ENCODE measurements at places on chromosomes 3 and 15.

- no peak for DNase-seq
These were observed 73.3 kb downstream of the SYNPR start for GRCh38 chr3:63351159-63352007.

DNA sequence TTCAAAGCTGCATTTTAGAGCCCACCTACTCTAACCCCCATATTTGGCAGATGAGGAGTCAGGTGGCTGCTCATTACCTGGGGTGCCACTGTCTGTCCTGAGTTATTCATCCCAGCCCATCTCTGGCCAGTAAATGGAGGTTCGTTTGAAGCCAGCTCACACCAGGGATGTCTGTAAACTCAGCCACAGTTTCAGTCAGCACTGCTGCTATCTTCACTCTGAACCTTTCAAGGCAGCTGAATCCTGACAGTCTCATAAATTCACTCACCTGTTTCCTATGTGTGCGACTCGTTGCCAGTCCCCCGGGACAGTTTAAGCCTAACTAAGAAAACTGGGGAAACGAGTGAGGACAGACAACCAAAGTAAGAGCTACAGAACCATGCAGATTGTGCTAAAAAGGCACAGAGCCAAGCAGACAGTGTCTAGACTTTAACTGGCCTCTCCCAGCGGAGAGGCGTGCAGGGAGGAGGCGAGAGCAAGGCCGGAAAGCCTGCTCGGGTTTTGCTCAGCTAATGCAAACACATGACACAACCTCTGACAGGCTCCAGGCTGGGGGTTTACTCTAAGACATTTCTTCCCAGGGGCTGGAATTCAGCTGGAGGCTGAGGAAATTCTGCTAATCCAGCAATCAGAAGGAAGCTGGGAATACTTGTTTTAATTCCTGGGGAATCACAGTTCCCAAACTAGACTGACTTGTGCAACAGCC is 12.0 kb downstream of the FSTL1 start:
- DNase-seq, result no peak

GRCh38 chr15:59366333-59367021 is 6.2 kb downstream of the MYO1E start:
- no peak for DNase-seq

DNA sequence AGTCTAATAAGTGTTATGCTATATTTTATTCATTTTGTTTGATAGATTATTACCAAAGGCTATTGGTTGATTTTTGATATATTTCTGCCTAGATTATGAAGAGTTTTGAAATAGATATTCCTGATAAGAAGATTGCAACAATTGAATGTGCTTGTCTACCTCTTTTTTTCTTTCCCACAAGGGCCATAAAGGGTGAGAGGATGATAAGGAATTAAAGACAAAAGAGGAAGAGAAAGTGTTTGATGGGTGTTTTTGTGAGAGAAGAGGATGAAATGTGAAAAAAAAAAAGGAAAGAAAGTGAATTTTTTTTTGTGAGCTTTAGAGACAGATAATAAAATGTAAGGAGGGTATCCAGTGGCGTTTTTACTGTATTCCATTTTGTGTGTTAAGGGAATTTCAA is 244.4 kb downstream of the CHST2 start:
- no peak for DNase-seq

DNA sequence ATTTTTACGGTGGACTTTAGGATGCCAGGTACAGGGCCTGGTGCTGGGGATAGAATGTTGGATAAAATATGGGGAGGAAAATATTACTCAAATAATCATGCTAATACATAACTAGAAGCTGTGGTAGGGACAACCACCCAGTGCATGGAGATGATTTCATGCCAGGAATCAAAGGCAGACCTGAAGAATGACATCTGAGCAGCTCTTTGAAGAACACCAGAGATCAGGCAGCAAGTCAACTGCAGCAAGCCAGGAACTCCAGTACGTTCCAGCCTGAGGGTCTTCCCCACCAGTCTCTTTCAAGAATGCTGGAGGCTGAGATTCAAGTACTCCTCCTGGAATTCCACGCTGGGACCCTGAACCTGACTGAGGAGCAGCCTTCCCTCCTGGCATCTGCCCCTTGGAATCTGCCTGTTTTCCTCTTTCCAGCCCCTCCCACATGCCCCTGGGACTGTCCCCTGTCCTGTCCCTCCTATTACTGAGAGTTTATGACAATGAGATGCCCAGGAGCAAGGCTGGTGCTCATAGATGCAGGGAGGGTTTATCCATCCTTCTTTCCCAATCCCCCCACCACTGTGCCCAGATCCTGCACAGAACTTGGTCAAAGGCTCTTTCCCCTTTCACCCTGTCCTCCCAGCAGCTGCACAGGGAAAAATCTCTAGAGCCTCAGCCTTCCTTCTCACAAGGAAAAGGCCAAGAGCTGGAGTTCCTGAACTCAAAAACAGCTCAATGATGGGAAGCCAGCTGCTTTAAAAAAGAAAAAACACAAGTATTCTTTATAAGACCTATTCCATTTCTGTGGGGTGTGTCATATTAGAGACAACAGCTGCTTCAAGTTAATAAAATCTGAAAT is 68.0 kb downstream of the PDZRN3 start:
- DNase-seq, result no peak

DNA sequence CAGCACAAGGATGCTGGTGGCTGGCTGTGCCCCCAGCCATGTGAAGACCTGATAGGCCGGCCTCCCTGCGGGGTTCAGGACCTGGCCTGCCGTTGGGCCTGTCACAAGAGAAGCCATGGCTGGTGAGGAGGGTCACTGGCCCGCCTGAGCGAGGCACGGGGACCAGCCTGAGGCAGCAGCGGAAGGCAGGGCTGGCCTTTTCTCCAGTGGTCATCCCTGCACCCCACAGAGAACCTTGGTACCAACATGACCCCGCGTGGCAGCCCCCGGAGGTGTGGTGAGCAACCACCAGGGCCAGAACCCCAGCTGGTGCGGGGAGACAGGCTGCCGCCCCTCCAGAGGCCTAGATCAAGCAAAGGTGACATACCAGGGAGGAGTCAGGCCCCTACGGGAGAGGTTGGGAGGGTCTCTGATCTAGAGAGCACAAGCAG is 134.1 kb upstream of the MEF2A start:
- no peak for DNase-seq

- DNase-seq, result no peak
These were observed 4.0 kb downstream of the HIGD1A start for GRCh38 chr3:42800251-42800650.

GRCh38 chr15:36603987-36604386 is 24.6 kb downstream of the CDIN1 start:
- DNase-seq, result no peak

DNA sequence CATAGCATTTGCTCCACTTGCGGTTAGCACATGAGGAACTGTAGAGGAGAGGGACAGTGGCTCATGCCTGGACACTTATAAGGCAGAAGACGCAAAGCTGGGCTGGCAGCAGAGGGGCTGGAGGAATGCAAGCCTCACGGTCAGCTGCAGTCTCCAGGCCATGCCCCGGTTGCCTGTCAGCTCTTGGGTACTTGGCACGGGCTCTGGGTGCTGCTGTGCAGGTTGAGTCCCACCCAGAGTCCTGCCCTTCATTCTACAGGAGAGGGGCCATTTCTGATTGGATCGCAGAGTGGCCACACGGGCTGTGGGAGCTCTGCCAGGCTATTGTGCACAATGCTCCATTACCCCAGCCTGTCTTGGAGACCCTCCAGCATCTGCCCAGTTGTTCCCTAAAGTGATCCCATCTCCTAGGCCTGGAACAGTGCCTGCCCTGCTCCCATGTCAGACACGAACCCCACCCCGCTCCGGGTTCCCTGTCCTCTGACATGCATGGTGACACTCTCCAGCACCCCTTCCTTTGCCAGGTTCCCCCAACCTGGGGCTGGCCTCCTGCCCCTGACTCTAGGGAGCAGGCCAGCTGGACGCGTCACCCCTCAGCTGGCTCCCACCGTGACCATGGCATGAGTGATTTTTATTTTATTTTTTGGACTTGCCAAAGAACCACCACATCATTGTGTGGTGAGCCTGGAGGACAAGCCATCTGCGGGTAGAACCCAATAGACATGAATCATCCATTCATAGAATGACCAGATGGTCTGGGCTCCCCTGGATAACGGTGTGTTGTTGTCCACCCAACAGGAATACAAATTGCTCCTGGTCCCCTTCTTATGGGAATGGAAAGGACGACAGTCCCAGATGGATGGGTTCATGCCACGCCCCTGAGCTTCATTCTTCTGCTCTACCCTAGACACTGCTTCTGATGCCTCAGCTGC is 51.0 kb upstream of the KLF13 start:
- no peak for DNase-seq

GRCh38 chr3:4551794-4552442 is 58.8 kb downstream of the ITPR1 start:
- no peak for DNase-seq

GRCh38 chr15:68679961-68680371 is 101.2 kb downstream of the CORO2B start:
- DNase-seq, result no peak

DNA sequence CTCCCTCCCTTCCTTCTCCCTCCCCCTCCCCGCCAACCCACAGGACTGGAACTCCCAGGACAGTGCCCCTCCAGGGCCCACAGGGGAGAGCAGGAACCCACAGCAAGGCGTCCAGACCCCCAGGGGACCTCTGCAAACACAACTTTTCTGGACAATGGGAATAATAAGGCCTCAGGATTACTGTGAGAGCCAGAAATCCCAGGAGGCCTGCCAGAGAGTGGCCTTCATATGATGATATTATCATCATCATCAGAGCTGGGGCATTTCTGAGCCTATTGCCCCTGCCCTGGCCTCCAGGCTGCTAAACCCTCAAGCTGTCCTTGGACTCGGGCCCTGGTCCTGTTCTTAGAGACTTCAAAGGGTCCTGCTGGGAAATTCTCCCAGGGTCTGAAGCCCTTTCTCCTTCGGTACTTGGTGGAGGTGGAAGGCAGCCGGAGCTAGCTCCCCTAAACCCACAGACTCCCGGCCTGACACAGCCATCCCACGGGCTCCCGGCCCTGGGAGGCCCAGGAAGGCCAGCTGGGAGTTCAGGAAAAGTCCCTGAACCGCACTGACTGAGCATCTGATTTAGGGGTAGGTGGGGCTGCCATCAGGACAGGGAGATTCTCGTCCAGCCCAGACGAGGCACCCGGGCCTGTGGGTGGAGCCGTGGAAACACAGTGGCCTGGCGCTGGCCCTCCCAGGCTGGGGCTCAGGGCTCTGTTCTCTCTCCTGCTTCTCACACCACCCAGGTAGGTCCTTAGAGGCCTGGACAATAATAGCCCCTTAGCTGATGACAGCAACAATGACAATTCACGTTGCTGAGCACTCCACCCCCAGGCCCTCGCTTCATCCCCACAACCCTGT is 4.9 kb downstream of the CALML4 start:
- no peak for DNase-seq

GRCh38 chr15:47756872-47757271 is 39.6 kb downstream of the SEMA6D start:
- no peak for DNase-seq

DNA sequence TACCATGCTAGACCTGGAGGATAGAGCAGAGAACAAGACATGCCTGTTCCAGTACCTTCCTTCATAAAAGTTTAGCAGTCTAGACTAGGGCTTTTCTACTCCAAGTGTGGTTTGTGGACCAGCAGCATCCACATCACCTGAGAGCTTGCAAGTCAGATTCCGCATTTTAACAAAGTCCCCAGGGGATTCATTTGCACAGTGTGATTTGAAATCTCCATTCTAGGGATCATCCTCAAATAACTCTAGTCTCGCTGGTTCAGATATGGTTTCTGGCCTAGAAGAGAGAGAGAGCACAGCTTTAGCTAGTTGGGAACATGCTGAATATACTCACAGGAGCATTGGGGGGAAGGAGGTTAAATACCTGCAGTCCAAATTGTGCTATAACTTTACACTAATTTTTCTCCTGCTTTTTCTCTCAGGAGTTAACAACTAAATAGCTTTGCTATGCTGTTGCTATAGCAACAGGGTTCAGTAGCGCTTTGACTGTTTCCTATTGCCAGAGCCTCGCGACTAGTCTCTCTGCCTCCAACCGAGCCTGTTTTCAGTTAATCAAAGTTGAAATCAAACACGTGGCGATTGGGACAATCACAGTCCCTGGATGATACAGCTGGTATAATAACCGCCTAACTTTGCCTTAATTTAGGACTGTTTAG is 64.0 kb upstream of the RASGRF1 start:
- DNase-seq, result no peak

DNA sequence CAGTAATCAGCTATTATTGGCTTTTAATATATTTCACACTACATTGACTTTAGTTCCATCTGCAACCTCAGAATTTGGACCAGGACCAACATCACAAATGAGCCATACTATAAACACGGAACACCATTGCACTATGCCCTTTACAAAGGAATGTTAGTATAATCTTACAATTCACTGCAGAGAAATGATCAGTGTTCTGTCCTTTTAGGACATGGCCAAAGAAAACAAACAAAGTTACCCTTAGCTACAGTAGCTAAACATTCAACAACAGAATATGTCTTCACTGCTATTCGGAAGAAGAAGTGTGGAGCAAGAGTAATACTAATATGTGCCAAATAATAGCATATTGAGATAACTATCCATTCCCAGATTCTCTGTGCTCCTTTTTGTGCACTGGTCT is 90.4 kb downstream of the NAALADL2 start:
- DNase-seq, result no peak

GRCh38 chr15:76642671-76643070 is 262.5 kb downstream of the SCAPER start:
- no peak for DNase-seq

GRCh38 chr15:53434174-53434678 is 325.2 kb downstream of the WDR72 start:
- no peak for DNase-seq

DNA sequence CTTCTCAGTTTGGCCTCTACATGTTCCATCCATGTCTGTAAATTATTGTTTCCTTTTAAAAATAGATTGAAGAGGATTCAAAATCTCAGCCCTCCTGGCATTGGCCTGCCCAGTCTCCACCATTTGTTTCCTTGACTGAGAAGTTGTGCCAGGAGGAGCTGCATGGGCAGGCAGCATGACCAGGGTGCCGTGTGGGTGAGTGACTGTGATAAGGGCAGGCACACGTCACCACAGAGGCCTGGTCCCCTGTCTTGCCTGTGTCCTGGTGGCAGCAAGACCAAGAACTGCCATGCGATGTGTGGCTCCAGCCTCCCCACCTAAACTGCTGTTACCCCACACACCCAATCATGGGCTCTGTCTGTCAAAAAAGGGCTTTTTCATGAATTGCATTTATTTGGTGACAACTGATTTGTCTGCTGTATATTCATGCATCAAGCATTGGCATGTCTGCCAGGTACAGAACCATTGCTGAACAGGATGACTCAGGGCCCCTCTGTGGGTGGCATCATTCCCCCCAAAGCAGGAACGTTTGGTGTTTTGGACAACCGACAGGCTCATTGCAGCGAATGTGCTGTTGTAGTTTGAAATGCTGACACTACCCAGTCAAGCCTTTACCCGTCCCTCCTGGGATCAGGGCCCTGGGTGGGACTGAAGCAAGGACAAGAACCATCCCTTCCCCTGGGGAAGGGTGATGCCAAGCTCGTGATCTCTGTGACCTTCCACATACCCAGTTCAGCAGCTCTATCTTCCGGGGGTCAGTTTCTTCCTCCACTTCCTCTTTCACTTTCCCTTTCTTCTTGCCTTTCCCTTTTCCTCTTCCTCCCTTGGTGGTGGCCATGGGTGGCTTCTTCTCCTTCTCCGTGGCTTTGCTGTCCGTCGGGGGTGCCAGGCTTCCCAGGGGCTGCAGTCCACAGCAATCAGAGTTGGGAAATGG is 51.6 kb downstream of the TRPM1 start:
- no peak for DNase-seq
